Dorsolateral prefrontal cortex (tissue), 122 donors: ENCODE measurements at places on chromosomes 2 and 18.
A peak's percentile ranks its signal among the peaks of the same experiment; 100 is the strongest.

DNA sequence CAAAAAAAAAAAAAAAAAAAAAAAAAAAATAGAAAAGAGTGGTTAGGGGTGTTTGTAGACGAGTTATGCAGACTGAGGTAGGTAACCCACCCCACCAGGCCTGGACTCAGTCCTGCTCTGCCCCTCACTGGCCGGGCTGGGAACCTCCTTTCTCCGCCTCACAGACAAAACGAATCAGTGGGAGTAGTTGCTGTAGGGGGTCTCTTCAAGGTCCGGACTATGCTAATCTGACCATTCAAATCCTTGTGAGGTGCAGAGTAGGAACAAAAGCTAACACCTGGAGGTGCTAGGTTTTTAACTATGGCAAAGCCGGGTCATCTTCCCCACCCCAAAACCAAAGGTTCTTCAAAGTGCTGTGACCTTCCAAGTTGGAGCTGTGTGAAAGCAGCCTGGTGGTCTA is 223.7 kb downstream of the SLC4A3 start:
- DNase-seq = no peak

- DNase-seq = no peak
Measured at GRCh38 chr2:97911922-97912575, 83.7 kb downstream of the TMEM131 start.

DNA sequence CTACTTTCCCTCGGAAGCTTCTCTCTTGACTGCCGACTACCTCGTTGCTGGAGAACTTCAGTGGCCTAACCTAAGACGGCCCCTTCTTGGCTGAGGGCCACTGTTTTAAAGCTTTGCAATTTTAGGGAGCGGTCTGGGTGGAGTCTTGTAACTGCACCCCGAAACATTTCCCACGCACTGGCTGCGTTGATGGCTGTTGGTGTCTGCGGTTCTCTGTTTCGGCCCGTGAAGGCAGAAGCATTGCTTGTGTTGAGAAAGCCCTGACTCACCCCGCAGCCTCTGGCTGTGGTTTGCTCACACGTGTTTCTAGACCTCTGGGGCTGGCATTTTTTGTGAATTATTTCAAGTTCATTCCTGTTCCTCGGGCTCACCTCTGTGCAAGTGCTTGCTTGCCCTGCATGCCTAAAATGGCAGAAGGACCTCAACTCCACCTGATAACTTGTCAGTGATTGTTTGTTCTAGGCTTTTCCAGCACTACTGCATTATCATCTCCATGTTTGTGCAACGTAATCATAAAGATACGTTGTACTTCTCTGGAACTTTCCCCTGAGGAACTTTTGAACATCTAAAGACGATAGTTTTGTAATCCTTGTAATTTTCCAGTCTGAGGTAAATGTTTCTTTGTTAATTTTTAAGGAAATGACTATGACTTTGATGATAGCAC is 94.2 kb upstream of the DLX2 start:
- DNase-seq = no peak

DNA sequence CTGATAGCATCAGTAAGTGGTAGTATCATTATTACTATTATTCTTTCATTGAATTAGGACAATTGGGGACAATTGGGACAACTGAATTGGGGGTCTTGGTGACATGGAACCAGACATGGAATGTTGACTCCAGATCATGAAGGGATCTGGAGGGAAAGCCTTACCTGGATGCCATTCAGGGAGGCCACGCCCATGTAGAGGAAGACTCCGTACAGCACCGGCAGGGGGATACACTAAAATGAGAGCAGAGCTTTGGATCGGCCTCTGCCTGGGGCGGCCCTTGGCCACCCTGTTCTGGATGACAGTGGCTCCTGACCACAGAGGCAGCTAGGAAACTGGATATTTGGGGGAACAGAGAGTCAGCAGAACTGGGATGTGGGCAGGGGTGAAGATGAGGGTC is 29.2 kb downstream of the MTHFD2 start:
- DNase-seq = no peak

- no peak for DNase-seq
Measured at GRCh38 chr2:197116306-197116879, 189.9 kb upstream of the PGAP1 start.

- no peak for DNase-seq
Measured at GRCh38 chr2:166365803-166366420, 9.8 kb downstream of the SCN9A start.

- no peak for DNase-seq
Measured at GRCh38 chr2:230422149-230422548, 6.1 kb downstream of the SP100 start.

DNA sequence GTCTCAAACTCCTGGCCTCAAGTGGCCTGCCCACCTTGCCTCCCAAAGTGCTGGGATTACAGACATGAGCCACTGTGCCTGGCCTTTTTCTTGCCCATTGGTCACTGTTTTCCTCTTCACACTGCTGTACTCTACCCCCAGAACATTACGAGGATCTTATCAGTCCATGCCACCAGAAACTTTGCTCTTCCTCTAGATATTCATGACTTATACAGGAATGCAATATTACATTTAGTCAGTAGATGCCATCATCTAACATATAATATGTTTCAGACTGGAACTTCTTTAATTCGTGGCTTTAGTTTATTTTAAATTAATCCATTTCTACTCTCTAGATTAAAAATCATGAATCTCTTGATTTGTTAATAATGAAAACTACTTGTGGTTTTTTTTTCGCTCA is 135.5 kb downstream of the COMMD1 start:
- DNase-seq = no peak

DNA sequence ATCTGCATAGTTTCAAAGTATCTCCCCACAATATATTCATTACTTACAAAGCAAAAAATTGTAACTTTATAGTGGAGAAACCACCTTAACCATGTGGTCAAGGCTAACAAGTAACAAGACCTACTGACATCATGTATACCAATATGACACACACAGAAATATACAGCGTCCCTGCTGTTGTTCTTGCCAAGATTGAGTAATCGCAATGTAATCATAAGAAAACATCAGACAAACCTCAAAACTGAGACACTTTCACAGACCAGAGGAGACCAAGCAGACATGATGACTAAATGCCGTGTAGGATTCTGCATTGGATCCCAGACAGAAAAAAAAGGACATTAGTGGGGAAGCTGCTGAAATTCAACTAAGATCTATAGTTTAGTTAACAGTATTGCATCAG is 123.0 kb downstream of the ACAA2 start:
- no peak for DNase-seq

- no peak for DNase-seq
Measured at GRCh38 chr2:127531221-127531648, 4.2 kb upstream of the MYO7B start.

DNA sequence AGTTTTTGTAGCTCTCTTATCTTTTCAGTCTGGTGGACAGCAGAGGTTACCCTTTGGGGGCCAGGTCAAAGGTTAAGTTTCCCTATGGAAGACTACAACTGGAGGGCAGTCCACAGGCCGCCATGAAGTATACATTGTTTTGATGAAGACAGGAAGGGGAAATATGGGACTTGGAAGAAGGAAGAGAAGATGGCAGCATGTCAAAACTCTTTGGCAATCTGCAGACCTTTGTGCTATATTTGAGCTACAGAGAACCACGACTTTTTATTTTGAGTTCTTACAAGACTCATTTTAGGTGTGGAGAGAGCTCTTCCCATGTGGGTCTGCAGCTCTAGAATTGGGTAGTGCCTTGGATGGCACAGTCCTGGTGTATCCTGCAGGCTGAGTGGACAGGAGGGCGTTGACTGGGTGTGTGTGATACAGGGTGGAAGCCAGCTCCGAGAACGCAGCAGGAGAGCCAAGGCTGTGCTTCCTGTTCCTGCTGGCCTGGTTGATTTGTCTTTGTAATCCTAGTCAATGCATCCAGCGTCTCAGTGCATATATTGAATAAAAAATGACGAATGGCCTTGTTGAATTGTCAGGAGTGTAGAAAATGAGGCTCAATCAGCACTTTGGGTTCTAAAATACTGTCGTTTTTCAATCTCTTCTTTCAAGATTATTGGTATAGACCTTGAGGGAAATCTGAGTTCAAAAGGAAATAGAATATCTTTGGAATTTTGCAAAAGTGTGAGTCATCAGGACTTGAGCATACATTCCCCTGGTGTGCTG is 11.5 kb downstream of the ITGA6 start:
- no peak for DNase-seq

DNA sequence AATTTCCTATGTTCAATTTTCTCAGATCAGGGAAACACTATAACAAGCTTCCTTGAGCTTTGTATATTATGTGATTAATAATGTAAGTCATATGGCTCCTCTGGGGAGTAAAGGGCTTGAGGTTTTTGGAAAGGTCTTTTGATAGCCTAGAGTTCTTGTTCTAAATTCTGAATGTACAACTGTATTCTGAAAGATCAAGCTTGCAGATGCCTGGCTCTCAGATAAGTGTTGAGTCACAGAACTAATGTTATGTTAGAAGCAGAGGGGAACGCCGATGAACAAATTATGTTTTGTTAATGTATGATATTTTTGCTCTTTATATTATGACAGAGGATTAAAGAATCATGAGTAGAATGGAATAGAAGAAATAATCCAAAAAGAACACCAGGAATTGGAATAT is 170.1 kb downstream of the RPRM start:
- no peak for DNase-seq

DNA sequence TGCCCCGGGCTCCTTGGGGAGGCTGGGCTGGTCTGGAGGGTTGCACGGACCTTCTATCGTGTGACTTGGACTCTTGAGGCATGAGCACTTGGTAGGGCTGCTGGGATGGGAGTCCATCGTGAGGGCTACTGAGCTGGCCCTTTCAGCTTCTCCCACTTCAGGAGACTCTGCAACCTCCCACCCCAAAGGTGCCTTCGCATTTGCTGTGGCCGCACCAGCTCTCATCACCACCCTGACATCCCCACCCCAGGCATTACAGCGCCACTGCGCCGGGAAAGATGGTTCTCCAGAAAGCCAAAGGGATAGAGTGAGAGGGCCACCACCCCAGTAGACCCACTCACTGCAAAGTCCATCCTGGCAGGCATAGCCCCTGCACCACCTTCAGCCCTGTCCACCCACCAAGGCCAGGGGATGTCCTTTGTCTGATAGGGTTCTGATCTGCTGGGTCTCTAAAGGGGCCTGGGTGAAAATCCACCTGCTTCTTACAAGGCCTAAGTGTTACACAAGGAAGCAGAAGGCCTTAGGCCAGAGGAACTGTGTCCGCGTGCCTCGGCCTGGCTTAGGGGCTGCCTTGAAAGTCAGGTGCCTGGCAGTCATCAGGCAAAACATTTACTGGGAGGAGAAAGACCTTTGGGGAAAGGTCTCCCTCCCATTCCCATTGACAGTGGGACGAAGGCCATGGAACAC is 5.1 kb downstream of the EHD3 start:
- no peak for DNase-seq

DNA sequence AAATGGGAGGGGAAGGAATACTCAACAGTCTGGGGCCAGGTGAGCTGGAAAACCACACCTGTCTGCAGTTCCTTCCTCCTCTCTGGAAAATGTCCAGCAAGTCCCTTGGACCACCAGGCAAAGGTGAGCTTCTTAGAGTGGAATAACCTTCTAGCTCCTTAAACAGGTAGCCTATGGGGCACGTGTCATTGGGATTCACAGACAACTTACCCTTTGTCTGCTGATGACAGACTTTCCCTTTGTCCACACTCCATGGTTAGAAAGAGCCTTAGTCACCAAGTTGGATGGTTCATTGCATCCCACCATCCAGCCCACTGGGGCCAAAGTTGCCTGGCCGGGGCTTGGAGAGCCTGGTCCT is 98.0 kb upstream of the ITGA6 start:
- DNase-seq = no peak

DNA sequence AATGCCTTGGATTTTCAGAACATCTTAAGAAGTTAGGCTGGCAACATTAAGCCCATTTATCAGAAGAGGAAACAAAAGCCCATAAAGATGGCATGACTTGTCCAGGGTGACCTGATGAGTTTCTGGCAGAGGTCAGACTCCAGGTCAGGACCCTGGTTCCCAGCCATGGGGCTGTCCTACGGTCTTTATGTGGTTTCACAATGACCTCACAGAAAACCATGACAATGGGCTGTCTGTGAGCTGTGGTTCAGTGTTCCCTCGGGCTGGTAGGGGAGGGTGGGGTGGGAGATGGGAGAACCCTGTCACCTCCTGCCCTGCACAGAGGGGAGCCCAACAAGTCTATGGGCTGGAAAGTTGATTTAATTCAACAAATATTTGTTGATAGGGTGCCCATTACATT is 101.8 kb downstream of the LOXHD1 start:
- peak; percentile 58 for DNase-seq

GRCh38 chr2:234960175-234961088 is 8.6 kb downstream of the SH3BP4 start:
- no peak for DNase-seq

- no peak for DNase-seq
Measured at GRCh38 chr18:28767201-28767600, 590.3 kb upstream of the CDH2 start.

DNA sequence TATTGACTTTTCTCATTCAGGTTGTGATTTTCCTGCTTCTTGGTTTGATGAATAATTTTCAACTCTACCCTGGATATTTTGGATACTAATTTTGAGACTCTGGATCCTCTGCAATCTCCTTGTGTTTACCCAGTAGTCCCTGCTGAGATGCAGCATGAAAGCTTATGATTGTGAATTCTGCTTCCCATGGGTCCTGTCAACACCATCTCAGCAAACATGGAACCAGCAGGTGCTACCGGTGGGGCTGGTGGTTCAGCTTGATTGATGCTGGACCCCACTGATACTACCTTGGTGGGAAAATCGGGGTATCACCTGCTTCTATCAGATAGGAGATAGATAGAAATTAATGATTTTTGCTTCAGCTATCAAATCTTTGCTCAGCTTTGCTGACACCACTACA is 81.1 kb downstream of the SOWAHC start:
- no peak for DNase-seq

- DNase-seq = no peak
Measured at GRCh38 chr2:52220393-52220792, 1188.5 kb upstream of the NRXN1 start.

GRCh38 chr2:100105678-100106054 is 36.7 kb downstream of the AFF3 start:
- DNase-seq = peak; percentile 23

DNA sequence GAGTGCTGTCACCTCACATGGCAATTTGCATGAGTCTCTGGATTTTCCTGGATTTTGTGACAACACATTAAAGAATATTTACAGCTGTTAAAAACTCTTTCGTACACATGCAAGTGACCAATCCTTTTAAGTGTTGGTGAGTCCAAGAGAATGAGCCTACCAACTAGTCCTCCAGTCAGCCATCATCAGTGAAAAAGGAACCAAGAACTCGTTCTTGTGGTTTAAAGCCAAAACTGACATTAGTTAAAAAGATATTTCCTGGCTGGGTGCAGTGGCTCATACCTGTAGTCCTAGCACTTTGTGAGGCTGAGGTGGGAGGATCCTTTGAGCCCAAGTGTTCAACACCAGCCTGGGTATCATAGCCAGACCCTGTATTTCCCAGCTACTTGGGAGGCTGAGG is 215.4 kb upstream of the ITGA4 start:
- DNase-seq = no peak

- DNase-seq = no peak
Measured at GRCh38 chr2:68715353-68716041, 19.1 kb upstream of the ARHGAP25 start.

DNA sequence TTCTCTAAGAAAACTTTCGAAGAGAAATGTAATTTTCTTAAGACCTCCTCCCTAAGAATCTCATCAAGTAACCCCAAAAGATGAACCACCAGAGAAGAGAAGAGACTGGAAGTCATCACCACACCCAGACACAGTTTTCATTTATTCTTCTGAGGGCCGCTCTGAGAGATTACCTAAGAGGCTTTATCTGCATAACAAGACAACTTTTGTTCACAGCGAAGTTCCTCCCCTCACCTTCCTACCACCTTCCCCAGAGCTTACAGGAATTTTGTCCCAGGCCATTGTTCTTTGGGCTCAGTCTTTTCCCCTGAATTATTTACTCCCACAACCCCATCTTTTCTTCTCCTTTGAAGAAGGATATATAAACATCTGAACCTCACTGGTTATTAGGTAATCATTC is 92.8 kb downstream of the AKAIN1 start:
- no peak for DNase-seq
